ENCODE measurements at places on chromosomes 7 and 10. TPM values are rescaled to one million over a fixed set of nuclear protein-coding genes. Genes with fewer than 3 reads are reported as not detected.

NKX2-3 gene
- not detected for total RNA-seq

NCOA4 gene
- total RNA-seq = 64.7 TPM

SLC25A40 gene
- total RNA-seq = 18.1 TPM

GPC2 gene
- total RNA-seq = 63.0 TPM

CYP2E1 gene
- total RNA-seq = 2.6 TPM

SLF2 gene
- 17.3 TPM for total RNA-seq

GRCh38 chr7:74014931-74015330, 13.0 kb upstream of the ELN start:
- H3K4me3 ChIP-seq = no peak overlapping the region
- H3K27ac ChIP-seq = no peak overlapping the region
- H3K4me1 ChIP-seq = peaks cover 5% of the 10 kb centered on the region
- no peaks in the 10 kb centered on the region for H3K27me3 ChIP-seq

- H3K36me3 ChIP-seq = peaks cover 49% of the 10 kb centered on the region
- no peak for DNase-seq
- H3K4me1 ChIP-seq = no peaks in the 10 kb centered on the region
- H3K27ac ChIP-seq = no peak overlapping the region
- peaks cover 10% of the 10 kb centered on the region for H3K27me3 ChIP-seq
Observed at GRCh38 chr10:32489901-32490300, 44.0 kb downstream of the CCDC7 start.

DNA sequence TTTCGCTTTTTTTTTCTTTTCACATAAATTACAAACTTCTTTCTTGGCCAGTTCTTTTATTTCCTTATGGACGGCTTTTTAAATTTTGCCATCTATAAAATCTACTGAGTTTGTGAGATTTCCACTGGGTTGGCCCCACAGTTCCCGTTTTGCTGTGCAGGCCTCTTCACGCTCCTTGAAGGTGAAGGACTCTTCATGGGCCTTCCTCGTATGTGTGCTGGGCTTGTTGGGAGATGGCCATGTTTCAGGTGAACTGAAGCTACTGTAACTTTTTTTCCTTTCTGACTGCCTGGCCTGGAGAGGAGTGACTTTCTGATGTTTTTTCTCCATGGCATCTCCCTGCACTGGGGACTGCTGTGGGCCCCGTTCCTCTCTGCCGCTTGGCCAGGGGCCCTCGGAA, 262.4 kb downstream of the COBL start:
- H3K4me3 ChIP-seq = no peak overlapping the region
- no peaks in the 10 kb centered on the region for H3K27me3 ChIP-seq
- no peaks in the 10 kb centered on the region for H3K36me3 ChIP-seq
- DNase-seq = no peak
- no peaks in the 10 kb centered on the region for H3K4me1 ChIP-seq
- no peak overlapping the region for H3K27ac ChIP-seq

GRCh38 chr10:95221124-95221523, 27.1 kb downstream of the ACSM6 start:
- peaks cover 38% of the 10 kb centered on the region for H3K4me1 ChIP-seq
- no peaks in the 10 kb centered on the region for H3K27me3 ChIP-seq
- H3K27ac ChIP-seq = peak overlapping the region; percentile 97
- H3K4me3 ChIP-seq = no peak overlapping the region

- no peak overlapping the region for H3K27ac ChIP-seq
- H3K4me3 ChIP-seq = no peak overlapping the region
- no peaks in the 10 kb centered on the region for H3K27me3 ChIP-seq
Observed at GRCh38 chr10:103790580-103790979, 64.8 kb downstream of the SH3PXD2A start.

DNA sequence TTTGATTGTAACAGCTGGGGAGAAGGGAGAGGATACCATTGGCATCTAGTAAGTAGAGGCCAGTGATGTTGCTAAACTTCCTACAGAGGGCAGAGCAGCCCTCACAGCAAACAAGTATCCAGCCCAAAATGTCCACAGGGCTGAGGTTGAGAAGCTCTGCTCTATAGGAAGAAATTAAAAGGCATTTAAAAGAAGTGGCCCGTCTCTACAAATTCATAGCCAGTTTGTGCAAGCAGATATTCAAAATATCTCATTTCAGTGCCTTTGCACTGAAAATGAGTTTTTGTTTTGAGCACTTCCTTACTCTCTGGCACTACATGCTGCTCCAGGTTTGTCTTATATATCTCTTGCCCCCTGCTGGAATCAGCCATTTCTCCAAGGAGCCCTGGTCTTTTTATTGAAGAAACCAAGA, 330.0 kb downstream of the BBS9 start:
- no peak overlapping the region for H3K27ac ChIP-seq
- peak; percentile 26 for DNase-seq
- peaks cover 4% of the 10 kb centered on the region for H3K4me1 ChIP-seq
- H3K4me3 ChIP-seq = no peak overlapping the region
